ENCODE measurements at places on chromosomes 3 and 15.

DNA sequence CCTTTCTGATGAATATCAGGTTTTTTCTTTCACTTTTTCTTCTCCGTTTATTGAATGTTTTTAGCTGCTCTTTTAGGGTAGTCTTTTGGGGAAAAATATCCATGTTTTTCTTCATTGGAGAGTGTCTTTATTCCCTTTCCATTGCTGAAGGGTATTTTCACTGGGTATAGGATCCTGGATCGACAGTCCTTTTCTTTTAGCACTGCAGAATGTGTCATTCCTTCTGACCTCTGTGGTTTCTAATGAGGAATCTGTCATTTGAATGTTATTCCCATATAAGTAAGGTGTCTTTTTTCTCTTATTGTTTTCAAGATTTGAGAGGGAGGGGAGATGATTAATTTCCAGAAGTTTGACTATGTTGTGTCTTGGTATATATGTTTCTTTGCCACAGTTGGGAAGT lies 96.8 kb downstream of the BBX start:
- DNase-seq = no peak

GRCh38 chr3:148162132-148162531 lies 535.6 kb upstream of the AGTR1 start:
- DNase-seq = no peak

- no peak for DNase-seq
Measured at GRCh38 chr3:71211083-71211482, 372.4 kb downstream of the FOXP1 start.

DNA sequence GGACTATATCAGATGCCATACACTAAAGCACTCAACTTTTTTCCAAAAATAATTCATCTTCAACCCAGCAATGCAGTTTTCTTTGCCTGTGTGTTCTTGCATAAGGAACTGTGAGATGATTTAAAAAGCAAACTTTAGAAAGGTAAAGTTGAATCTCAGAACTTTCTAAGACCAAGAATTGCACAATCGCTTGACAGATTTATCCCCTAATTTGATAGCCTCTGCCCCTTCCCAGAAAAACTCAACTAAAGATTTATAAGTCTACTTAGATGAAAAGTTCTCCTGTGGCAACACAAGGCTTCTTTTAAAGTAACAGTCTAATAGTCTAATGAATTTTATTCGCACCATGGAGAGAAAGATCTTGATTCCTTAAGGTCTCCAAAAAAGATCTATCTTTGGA lies 259.3 kb downstream of the MAGI1 start:
- no peak for DNase-seq

DNA sequence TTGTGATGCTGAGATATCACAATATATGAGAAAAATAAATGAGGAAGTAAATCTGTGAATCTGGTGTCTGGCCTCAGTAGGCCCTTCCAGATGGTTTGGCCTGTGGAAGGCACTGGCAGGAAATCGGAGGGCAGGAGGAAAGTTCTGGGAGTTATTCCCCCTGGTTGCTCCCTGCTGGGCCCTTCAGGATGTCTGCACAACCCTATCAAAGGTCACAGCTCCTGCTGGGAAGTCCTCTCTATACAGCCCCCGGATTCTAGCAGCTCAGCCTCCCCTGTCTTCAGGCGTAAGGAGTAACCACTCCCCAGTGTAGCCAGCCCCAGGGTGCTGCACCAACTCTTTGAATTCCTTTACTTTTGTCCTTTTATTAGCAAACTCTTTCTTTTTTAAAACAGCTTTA lies 56.2 kb downstream of the WNT7A start:
- DNase-seq = no peak

- no peak for DNase-seq
Measured at GRCh38 chr15:80171787-80172186, 19.0 kb downstream of the FAH start.

- peak; percentile 44 for DNase-seq
Measured at GRCh38 chr15:63372018-63372705, 9.5 kb downstream of the CA12 start.

- DNase-seq = no peak
Measured at GRCh38 chr3:177602601-177603147, 405.4 kb upstream of the TBL1XR1 start.

GRCh38 chr15:77034695-77035489 lies 36.0 kb downstream of the TSPAN3 start:
- DNase-seq = no peak

DNA sequence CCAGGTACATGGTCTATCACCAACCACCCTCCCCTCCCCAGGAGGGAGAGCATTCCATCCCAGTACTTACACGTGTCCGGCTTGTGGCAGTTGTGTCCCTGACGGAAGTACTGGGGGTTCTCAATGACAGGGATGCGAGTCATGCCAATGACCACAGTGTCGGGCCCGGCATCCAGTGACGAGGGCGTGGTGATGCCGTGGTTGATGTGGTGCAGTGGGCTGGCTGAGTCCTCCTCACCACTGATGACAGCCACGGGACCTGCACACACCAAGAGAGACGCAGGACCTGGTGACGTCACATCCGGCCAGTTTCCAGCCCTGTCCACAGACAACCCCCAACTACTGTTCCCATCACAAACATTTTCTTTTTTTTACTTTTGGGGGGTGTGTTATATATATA lies 223.8 kb downstream of the NTRK3 start:
- no peak for DNase-seq

DNA sequence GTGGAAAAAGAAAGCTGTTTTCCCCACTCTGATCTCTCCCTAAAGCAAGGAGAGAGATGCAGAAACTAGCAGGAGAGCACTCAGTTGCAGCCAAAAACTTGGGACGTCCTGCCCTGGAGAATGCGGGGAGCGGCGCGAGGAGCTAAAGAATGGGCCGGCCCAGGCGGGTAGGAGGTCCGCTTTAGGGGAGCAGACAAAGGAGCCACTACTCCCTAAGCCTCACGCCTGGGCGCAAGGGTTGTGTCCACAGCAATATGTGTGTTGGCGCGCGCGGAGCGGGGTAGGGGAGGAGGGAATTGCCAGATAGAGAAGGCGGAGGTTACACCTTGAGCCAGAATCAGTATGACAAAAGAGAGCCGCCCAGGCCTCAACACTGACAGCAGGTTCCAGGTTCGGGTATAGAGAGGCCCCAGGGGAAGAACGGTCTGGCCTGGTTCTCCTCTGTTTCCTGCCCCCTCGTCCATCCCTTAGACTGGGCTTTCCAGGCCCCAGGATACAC lies 2.9 kb downstream of the WNT5A start:
- no peak for DNase-seq

DNA sequence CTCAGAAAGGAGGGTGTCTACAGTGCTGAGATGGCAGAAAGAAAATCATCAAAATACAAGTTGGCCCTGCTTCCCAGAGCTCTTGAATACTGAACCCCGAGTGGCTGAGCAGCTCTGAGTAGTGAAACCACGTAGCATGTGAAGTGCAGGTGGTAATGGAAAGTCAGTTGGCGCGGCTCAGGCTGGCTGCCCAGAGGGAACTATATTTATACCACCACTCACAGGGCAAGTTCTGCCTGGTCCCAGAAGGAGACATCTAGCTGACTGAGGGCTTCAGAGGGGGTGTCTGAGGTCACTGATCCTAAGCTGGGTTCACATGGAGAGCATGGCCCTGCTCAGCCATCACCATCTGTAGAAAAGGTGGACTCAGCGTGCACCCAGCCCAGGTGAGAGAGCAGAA lies 129.6 kb upstream of the AGBL1 start:
- no peak for DNase-seq

DNA sequence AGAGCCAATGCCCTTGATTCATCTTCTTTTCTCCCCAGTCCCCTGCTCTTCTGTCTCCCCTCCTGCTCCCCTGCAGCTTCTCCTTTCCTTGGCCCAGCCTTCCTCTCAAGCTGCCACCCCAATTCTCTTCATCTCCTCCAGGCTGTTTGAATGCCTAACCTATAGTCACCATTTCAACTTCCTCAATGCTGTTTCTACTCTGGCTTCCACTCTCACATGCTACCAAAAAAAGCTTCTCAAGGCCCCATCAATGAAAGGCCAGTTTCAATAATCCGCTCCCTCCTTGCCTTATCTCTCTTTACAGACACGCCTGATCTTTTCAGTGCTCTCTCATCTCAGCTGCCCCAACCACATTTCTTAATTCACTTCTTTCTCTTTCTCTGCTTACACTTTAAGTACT lies 212.2 kb upstream of the GPR149 start:
- no peak for DNase-seq

DNA sequence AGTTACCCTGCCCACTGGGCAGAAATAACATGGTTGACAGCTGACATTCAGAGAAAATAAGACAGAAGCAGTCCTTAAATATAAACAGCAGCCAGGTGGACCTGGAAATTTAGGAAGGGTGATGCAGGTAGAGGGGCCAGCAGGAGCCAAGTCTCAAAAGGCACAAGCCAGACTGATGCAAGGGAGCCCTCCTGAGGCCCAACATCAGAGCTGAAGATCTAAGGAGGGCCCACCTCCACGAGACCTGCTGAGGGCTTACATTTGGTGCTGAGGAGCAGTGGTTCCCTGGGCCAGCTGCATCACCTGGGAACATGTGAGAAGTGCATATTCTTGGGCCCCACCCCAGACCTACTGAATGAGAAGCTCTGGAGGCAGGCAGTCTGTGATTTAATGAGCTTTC lies 105.5 kb upstream of the TRIM42 start:
- no peak for DNase-seq

GRCh38 chr15:50736823-50737222 lies 28.7 kb downstream of the SPPL2A start:
- no peak for DNase-seq

DNA sequence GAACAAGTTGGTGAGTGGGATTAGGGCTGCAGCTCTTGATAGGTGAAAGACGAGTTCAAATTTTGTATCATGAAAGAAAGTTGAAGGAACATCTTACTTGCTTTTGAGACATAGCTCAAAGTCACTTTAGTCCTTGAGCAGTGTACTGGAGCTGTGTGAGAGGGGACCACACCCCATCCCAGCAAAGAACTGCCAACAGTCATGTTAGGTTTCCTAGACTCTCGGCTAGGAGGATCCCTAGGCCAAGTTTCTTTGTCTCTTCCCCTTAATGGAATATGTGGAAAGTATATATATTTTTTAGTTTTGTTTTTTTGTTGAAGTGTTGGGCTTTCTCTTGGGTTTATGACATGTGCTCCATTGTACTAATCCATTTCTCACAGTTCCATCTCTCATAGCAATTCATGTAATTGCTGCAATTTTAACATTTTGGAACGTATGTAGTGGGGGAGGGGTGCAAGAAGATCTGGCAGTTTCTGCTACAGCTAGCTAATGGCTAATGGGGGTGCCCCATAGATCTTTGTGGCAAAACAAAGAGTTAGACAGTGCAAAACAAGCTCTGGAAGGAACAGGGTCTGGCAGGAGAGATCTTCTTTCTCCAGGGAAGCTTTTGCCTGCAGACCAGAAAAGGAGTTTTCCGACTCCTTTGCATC lies 25.1 kb downstream of the TLNRD1 start:
- no peak for DNase-seq

GRCh38 chr3:148930752-148931151 lies 60.6 kb upstream of the GYG1 start:
- DNase-seq = no peak

GRCh38 chr3:187610981-187611511 lies 59.1 kb downstream of the SST start:
- DNase-seq = no peak

- DNase-seq = no peak
Measured at GRCh38 chr3:29072611-29073010, 208.3 kb upstream of the RBMS3 start.

GRCh38 chr15:78739206-78739605 lies 72.1 kb downstream of the ADAMTS7 start:
- DNase-seq = no peak

DNA sequence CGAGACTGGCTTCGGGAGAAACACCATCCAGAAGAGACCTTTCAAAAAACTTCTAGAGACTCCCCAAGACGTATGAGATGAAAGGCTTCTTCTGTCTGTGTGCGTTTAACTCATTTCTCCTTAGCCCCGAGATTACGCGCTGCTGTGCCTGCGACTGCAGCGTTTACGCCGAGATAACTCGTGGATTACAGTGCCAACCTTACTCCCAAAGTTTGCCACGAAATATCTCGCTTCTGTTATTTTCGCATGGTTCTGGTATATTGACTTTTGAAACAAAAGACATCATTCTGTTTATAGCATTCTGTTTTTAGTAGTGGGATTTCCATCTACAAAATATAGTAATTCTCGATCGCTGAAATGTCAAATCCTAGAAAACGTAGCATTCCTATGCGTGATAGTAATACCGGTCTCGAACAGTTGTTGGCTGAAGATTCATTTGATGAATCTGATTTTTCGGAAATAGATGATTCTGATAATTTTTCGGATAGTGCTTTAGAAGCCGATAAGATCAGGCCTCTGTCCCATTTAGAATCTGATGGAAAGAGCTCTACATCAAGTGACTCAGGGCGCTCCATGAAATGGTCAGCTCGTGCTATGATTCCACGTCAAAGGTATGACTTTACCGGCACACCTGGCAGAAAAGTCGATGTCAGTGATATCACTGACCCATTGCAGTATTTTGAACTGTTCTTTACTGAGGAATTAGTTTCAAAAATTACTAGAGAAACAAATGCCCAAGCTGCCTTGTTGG lies 467 bp downstream of the PGBD4 start:
- DNase-seq = no peak

GRCh38 chr3:112681822-112682325 lies 40.9 kb upstream of the CCDC80 start:
- no peak for DNase-seq

- no peak for DNase-seq
Measured at GRCh38 chr15:57012556-57012955, 94.1 kb downstream of the TCF12 start.

- DNase-seq = no peak
Measured at GRCh38 chr15:70418943-70419342, 321.2 kb upstream of the TLE3 start.

DNA sequence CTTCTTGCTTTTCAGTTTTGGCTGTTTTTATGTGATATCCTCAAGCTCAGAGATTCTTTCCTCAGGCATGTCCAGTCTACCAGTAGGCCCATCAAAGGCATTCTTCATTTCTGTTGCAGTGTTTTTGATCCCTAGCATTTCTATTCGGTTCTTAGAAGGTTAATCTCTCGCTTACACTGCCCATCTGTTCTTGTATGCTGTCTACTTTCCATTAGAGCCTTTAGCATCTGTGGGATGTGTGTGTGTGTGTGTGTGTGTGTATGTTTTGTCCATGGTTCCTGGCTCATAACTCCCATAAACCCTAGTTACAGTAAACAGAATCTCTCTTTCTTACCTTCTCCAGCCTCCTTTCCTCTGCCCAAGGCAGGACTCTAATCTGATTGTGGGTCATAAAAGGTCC lies 5.1 kb upstream of the SLC22A13 start:
- no peak for DNase-seq

- DNase-seq = no peak
Measured at GRCh38 chr3:32208447-32208846, 30.0 kb upstream of the CMTM8 start.

DNA sequence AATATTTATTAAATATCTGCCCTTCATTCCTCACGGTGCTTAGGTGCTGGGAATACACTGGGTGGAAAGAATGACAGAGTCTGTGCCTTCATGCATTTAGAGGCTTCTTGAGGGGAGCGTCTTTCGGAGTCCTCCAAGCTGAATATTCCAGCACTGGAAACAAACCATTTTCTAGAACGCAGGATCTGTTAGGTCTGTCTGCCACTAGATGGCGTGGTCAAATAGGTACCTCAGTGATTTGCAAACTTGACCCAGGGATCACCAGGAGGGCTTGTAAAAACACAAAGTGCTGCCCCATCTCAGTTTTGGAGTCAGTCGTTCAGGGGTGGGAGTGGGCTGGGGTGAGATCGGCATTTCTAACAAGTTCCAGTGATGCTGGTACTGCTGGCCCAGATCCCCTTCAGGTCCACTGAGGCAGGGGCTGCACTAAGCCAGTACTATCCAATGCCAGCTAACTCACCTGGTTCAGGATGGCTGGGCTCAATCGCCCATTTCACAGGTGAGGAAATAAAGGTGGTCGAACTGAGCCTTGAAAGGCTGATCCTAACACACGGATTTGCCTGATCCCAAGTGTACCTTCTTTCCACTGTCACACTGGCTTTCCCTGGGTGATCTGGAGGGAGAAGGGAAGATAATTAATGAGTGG lies 14.8 kb downstream of the ARNT2 start:
- peak; percentile 39 for DNase-seq
